ENCODE measurements at places on chromosomes 5 and 9. TPM values are rescaled to one million over a fixed set of nuclear protein-coding genes. Genes with fewer than 3 reads are reported as not detected.

FBXL7 gene
- 27.4 TPM for total RNA-seq

- peaks cover 20% of the 10 kb centered on the region for H3K4me1 ChIP-seq
- H3K27ac ChIP-seq = peak overlapping the region; percentile 83
- H3K27me3 ChIP-seq = no peaks in the 10 kb centered on the region
- peaks cover 35% of the 10 kb centered on the region for H3K36me3 ChIP-seq
- H3K4me3 ChIP-seq = peak overlapping the region; percentile 88
- DNase-seq = no peak
Measured at GRCh38 chr9:128503870-128504269, 649 bp upstream of the GLE1 start.

TRIM7 gene
- total RNA-seq = 2.7 TPM

DNA sequence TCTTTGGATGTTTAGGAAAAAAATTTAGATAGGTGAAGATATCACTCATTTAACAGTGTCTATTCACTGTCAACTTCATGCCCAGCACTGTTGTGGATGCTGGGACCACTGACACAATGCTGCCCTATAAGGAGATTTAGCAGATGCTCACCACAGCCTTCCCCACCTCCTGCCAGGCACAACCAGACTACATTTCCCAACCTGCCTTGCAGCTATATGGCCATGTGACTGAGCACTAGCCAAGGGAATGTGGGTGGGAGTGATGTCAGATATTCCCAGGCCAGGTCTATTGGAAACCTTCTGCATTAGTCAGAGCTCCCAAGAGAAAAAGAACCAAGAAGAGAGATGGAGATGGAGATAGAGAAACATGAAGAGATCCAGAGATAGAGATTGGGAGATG is 302.6 kb upstream of the TAS2R1 start:
- no peaks in the 10 kb centered on the region for H3K36me3 ChIP-seq
- H3K27ac ChIP-seq = no peak overlapping the region
- H3K4me1 ChIP-seq = no peaks in the 10 kb centered on the region
- DNase-seq = no peak
